ENCODE measurements at places on chromosomes 3 and 15.

GRCh38 chr15:89671687-89672086 is 7.5 kb downstream of the PLIN1 start:
- no peak for DNase-seq

GRCh38 chr15:96728591-96728990 is 398.1 kb downstream of the NR2F2 start:
- no peak for DNase-seq

DNA sequence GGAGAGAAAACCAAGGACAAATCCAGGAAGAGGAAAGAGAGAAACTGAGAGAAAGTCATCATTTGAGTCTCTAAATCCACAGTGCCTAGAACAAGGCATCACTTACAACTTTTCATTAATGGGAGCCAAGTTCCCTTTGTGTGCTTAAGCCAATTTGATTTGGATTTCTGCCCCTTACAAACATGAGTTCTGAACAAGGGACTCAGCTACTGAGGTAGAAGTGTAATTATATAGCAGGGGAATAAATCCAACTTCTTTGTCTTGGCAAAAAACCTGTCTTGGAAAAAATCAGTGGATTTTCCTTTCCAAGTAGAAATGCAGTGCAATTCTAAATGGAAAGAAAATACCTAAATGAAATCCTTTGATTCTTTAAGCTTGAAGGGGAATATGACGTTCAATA is 307.2 kb upstream of the CNTN3 start:
- DNase-seq, result no peak

DNA sequence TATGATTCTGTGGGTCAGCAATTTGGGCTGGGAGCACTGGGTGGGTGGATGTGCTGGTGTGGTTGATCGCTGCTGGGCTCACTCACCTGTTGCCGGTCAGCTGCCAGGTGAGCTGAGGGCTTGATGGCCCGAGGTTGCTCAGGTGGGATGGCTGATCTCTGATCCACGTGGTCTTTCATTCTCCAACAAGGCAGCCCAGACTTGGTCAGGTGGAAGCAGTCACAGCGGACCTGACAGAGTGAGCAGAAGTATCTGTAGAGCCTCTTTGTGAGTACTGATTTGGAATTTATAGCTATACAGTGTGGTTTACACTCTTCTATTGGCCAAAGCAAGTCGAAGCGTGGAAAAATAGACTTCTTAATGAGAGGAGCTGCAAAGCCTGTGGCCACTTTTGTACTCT is 97.2 kb upstream of the ADAMTSL3 start:
- no peak for DNase-seq

- DNase-seq, result no peak
Observed at GRCh38 chr3:172476347-172476746, 28.1 kb upstream of the GHSR start.

GRCh38 chr3:170483485-170484262 is 65.0 kb downstream of the CLDN11 start:
- no peak for DNase-seq

GRCh38 chr15:81033508-81033907 is 32.8 kb downstream of the TLNRD1 start:
- DNase-seq, result no peak

DNA sequence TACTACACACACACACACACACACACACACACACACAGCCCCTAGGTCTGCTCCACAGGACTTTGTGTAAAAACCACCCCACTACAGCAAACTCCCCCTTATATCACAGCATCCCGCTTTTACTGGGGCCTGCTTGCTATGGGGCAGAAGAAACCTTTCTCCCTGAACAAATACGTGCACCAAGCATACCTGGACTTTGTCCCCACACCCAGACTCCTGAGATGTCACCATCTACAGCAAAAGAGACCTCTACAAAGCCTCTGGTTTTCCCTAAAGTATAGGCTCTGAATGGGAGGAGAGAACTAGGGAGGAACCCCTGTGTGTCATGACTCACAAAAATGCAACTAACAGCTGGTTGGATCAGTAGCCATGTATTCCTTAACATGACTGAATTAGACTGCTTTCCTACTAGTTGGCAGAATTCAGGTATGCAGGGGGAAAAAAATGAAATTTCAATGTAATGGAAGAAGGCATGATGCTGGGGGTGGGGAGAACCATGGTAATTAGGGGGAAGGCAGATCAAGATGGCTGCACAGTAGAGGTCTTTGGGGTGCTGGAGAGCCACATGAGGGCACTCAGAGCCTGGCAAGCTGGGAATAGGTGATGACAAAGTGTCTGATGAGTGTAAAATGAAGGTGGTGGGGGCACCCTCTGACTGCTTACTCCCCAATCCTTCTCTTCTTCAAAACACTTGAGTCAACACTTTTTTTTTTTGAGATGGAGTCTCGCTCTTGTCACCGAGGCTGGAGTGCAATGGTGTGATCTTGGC is 45.9 kb downstream of the DAPK2 start:
- DNase-seq, result no peak

DNA sequence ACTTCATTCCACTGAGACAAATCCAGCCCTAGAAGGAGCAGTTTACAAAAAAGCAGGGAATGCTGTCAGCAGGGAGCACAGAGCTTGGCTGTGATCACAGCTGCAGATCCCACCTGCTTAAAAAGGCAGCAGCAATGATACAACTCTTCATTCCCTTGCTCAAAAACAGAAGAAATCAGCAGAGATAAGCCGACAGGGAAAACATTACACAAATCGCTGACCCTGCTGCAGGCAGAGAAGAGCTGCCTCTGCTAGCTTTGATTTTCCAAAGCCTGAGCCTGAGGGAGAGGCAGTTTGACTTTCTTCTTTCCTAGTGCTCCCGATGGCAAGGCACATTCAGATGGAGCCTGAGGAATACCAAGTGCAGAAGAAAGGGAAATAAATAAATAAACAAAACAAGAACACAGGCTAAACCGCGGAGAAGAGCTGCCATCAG is 80.2 kb downstream of the SHQ1 start:
- no peak for DNase-seq

DNA sequence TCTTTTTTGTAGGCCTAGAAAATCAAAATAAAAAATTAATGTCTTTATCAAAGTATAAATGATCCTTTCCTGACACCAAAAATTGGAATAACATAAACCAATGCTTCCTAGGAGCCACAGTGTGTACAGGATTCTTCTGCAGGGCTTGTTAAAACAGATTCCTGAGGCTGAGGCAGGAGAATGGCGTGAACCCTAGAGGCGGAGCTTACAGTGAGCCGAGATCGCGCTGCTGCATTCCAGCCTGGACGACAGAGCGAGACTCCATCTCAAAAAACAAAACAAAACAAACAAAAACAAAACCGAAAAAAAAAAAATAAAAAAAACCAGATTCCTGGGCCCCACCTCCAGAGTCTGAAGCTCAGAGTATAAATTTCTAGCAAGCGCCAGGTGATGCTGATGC is 78.0 kb downstream of the PEX5L start:
- no peak for DNase-seq

DNA sequence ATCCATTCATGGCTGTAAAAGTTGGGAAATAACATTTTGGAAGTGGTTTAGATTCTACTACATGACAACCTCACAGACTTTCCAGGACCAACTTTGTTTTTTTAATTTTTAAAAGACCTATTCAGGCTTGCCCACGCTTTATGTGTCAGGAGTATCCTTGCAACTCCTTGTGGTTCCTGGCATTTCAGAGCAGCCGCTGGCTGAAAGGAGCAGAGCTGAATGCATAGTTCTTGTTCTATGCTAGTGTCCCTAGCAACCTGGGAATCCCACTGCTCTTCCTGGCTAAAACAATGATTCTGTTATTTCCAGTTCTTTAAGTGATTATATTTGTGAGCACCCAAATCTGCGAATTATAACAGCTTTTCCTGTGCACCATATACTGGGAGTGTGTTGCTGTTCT is 34.9 kb downstream of the CP start:
- DNase-seq, result no peak

DNA sequence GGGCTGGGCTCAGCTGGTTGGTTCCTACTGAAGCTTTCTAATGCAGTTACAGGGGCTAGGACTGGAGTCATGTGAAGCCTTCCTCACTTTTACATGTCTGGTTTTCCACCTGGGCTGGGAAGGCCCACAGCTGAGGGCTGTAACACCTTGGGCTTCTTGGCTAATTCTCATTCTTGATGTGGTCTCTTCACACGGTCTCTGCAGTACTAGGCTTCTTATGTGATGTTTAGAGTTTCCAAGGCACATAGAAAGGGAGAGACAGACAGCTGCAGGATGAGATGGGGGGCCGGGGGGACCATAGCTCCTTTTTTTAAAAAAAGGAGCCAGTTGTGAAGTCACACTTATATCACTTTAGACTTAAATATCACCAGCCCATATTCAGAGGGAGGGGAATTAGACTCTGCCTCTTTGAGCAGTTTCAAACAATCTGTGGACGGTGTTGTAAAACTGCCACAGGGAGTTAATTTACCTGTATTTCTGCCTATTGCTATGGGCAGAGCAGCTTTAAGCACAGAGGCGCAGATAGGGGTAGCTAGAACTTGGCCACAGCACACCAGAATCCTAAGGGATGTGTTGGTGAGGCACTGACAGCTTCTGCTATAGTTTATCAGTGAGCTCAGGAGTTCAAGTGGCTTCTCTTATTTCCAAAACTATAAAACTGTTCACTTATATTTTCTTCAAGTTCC is 46.7 kb downstream of the NKIRAS1 start:
- no peak for DNase-seq

DNA sequence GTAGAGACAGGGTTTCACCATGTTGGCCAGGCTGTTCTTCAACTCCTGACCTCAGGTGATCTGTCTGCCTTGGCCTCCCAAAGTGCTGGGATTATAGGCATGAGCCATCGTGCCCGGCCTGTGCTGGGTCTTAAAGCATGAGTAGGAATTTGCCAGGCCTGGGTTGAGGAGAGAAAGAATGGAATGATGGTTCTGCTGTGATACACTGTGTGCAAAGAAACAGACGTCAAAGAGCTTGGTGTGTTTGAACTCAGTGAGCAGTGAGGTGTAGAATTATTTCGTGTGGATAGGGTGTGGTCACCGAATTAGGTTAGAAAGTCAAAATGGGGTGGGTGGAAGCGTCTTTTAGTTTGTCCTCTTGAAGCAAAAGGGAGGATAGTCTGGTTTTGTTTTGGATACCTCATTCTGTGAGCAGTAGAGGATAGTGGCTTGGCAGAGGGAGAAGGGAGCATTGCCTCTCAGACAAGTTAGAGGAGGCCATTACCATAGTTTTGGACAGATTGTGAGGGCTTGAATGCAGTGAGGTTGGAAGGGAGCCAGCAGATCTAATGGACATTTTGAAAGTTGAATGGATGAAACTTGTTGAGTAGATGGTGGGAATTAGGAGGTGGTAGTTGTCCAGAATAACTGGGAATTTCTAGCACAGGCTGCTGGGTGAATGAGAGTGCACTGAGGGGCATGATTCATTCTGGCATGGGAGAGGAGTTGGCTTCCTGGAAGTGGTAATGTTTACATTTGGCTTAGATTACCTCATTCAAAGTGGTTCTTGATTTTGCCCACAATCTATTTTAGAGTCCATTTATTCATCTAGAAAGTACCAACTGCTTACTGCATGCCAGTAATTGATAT is 27.2 kb downstream of the AKAP13 start:
- no peak for DNase-seq

DNA sequence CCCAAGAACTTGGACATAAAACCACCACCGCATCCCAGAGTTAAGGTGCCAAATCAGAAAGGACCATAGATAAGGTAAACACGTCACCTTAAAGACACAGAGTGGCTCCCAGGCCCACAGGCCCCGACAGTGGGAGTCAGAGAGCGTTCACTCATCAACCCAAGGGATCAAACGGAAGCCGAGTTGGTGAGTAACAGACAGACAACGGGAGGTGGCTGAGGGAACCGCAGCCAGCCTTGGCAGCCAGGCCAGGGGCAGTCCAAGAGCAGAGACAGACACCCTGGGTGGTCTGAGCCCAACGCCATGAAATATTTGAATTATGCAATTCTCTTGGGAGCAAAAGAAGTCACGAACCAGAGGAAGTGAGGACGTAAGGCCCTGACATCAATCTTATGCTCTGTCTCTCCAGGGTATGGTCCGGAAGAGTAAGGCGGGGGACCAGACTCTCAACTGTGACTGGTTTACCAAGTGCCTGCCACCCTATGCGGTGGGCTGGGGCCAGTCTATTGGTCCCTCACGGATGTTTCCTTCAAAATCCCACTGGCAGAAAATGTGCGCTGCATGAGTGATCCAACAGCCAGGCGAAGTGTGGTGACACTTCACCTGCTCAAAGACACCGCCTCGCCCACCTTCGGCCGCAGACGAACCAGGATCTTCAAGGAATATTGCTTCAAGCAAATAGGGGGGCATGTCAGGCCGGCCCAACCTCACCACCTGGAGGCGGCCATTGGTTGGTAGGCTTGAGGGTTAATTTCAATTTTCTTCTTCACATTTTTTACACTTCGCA is 34.3 kb downstream of the TMEM44 start:
- DNase-seq, result no peak

Measured in naive thymus-derived CD8-positive, alpha-beta T cell (primary cell).